Activated CD4-positive, alpha-beta T cell treated with anti-CD3 and anti-CD28 coated beads, Interleukin-2, amount 50 U/mL, for 24 hours (primary cell): ENCODE measurements at places on chromosomes 1 and 21.

GRCh38 chr1:237740846-237741245 is 149.9 kb downstream of the ZP4 start:
- DNase-seq: no peak

- DNase-seq: no peak
Measured at GRCh38 chr1:233587958-233588799, 25.7 kb upstream of the KCNK1 start.

DNA sequence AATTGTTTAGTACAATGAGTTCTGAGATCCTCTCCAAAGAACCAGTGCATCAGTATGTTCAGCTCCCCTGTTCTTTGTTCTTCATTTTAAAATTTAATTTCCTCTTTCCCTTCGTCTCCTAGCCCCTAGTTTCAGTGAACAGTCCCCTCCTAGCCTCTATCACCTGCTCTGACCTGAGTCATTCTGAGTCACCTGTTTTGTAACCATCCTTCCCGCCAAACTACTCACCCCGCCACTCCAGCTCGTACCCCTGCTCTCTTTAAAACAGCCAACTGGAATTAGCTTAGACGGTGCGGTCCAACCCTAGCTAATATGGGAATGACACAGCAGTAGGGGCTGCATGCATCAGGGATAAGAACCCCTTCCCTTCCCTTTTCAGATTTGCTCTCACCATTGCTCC is 16.8 kb upstream of the ERVH48-1 start:
- DNase-seq: no peak

- no peak for DNase-seq
Measured at GRCh38 chr1:29223521-29223920, 7.2 kb downstream of the MECR start.

DNA sequence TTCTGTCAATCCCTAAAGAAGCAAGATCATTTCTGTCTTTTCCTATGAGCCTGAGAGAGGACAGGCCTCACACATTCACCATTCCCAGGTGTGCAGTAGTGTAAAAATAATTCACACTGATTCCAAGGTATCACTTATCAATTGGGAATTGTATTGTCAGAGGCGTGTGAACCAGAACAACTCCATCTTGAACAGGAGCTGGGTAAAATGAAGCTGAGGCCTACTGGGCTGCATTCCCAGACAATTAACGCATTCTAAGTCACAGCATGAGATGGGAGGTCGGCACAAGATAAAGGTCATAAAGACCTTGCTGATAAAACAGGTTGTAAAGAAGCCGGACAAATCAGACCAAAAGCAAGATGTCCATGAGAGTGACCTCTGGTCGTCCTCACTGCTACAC is 239.2 kb downstream of the SMYD3 start:
- DNase-seq: no peak

- no peak for DNase-seq
Measured at GRCh38 chr21:46551636-46552241, 53.1 kb downstream of the S100B start.

DNA sequence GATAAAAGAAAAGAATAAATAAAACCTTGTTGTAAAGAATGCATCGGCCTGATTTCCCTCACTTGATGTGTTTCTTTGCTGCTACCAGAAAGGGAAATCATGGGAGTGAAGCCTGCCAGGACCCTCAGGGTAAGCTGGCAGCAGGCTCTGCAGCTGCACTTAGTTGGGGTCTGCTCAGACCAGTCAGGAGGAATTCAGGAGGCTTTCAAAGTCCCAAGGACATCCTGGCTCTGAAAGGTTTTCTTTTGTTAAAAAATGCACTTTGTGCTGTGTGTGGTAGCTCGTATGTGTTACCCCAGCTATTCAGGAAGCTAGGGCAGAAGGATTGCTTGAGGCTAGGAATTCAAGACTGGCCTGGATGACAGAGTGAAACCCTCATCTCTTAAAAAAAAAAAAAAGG is 254.8 kb downstream of the ZNF648 start:
- DNase-seq: no peak

GRCh38 chr1:221868593-221869303 is 126.9 kb upstream of the DUSP10 start:
- no peak for DNase-seq

DNA sequence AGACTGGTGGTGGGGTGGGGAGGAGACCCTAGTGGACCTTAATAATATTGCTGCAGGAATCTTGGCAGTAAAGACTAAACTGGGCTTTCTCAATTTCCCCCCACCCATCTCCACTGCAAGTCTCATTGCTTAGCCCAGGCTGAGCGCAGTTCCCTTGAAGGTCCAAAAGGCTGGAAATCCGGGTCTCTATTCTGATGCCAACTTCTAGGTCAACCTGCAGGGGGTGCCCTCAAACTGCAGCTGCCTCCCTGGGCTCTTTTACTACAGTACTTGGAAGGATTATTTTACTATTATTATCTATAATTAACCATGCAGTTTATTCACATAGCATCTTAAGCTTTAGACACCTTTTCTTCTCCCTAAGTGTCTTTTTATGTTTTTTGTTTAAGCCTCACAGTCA is 85.4 kb upstream of the WARS2 start:
- no peak for DNase-seq

GRCh38 chr1:170114906-170115305 is 30.9 kb upstream of the NTMT2 start:
- no peak for DNase-seq
